NCI-H69 (cell line): ENCODE measurements at places on chromosomes 2 and 18.

GRCh38 chr2:29561181-29561580 is 360.2 kb downstream of the ALK start:
- peak; percentile 9 for DNase-seq

DNA sequence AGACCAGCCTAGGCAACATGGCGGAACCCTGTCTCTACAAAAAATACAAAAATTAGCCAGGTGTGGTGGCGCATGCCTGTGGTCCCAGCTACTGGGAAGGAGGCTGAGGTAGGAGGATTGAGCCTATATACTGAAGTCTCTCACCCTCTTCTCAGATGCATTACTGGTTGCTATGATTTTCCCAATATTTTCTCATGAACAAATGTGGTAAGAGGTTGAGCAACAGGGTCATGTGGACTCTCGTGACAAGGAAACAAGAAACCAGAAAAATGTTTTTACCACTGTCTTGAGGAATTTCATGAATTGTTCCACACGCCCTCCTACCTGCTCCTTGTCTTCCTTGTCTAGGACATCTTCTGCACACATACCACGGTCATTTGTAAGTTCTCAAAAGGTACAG is 12.4 kb downstream of the LMAN2L start:
- DNase-seq: no peak

GRCh38 chr2:179057737-179058136 is 7.8 kb upstream of the CCDC141 start:
- DNase-seq: peak; percentile 21

DNA sequence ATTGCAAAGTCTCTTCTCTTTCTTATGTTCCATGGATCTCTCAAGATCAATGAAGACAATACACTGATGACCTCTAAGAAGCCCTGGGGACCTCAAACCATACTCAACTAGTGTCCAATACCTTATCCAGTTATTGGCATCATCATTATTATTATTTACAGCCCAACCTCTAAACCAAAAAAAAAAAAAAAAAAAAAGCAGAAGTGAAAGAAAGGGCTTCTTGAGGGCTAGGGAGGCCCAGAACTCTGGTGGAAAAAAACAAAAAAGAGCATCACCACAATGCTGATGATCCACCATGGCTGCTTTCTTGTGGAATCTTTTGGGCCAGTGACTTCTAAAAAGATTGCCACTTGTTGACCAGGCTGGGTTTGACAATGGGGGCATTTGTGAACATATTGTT is 324.9 kb downstream of the LPIN1 start:
- DNase-seq: no peak

GRCh38 chr18:1267021-1267420 is 362.4 kb downstream of the ADCYAP1 start:
- DNase-seq: no peak

DNA sequence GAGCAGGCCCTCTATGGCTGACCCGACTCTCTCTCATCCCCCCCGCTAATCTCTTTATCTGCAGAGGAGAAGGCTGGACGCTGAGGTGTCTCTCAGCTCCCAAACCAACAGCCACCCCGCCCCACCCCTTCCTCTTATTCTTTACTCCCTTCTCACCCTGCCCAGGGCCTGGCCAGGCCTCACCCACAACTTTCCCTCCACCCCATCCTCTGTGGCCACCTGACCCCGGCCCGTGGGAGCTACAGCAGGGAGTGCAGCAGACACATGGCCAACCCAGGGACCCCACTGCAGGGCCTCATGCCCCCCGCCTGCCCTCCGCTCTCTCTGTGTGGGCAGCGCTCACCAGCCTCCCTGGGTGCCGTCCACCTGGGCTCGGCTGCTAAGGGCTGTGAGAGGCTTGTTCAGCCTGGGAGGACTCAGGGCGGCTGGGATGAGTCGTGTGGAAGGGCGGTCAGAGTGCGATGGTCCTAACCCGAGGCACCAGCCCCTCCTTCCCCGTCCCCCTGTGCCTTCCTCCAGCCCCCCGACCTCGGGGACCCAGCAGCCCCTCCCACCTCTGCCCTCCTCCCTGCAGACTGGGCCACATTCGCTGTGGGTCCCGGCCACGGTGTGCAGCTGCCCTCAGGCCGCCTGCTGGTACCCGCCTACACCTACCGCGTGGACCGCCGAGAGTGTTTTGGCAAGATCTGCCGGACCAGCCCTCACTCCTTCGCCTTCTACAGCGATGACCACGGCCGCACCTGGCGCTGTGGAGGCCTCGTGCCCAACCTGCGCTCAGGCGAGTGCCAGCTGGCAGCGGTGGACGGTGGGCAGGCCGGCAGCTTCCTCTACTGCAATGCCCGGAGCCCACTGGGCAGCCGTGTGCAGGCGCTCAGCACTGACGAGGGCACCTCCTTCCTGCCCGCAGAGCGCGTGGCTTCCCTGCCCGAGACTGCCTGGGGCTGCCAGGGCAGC is 6.8 kb downstream of the NEU4 start:
- DNase-seq: no peak

- DNase-seq: no peak
These were observed 83.0 kb downstream of the UBR3 start for GRCh38 chr2:169910109-169910799.

GRCh38 chr2:18384242-18384641 is 176.2 kb downstream of the RDH14 start:
- DNase-seq: no peak

DNA sequence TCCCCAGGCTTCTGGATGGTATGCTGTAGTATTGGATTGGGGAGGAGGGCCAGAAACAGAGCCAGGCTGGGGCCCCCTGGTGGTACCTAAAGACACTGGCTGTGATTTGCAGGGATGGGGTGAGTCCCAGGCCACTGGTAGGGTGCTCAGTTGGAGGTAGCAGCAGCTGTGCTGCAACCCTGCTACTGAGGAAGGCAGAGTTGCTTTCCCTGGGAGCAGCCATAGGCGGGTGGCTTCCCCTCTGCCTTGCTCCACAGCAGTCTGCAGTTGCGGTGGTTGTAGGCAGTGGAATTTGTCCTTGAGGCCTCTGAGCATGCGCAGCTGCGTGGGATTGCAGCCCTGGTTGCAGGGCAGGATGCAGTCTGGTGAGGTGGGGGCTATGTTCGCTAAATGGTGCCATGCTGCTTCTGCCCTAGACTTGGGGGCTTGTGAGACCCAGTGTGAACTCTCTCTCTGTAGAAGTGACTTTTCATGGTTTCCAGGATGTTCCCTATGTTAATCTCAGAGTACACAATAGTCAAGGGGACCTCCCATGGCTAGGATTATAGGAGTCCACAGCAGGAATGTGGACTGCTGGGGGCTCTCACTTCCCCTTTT is 443.5 kb downstream of the XIRP2 start:
- DNase-seq: no peak

DNA sequence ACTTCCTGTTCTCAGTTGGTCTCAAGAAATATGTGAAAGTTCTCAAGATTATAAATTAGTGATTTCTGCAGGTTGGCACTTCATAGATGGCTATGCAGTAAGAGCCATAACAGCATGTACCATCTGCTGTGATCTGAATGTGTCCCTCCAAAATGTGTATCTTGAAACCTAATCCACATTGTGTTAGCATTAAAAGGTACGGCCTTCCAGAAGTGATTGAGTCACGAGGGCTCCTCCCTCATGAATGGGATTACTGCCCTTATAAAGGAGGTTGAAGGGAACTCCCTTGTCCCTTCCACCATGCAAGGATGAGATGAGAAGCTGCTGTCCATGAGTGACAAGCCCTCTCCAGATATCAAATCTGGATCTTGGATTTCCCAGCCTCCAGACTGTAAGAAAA is 45.0 kb downstream of the METTL4 start:
- DNase-seq: peak; percentile 92

DNA sequence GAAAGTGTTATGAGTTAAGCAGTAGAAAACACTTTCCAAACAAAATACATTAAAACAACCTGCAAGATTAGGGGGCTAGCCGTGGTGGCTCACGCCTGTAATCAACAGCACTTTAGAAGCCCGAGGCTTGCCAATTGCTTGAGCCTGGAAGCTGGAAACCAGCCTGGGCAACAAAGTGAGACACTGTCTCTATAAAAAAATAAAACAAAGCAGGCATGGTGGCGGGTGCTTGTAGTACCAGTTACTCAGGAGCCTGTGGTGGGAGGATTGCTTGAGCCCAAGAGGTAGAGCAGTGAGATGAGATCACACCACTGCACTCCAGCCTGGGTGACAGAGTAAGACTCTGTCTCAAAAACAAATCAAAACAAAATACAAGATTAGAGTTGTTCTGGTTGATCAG is 208.3 kb downstream of the ERBB4 start:
- peak; percentile 47 for DNase-seq

GRCh38 chr2:132374961-132375360 is 41.6 kb upstream of the GPR39 start:
- DNase-seq: no peak

DNA sequence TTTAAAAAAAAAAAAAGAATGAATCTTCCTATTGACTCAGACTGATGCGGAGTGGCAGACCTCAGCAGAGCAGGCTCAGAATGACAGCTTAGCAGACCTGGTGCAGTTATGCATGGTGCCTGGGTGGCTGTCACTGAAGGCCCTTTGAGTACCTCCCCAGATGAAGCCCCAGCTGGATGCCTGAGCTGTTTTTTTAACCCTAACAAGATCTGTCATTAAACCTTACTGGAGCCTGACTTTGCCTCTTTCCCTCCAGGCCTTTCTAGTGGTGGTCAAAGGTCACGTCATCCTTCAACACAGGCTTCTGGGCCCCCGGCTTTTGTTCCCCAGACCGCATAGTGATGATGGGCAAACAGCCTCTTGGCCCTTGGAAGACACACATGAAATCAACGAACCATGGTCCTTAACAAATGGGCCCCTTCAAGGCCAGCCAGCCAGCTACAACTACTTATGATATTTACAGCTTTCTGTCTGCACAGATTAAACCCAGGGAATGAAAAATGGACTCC is 138.3 kb upstream of the CYP1B1 start:
- DNase-seq: peak; percentile 0

DNA sequence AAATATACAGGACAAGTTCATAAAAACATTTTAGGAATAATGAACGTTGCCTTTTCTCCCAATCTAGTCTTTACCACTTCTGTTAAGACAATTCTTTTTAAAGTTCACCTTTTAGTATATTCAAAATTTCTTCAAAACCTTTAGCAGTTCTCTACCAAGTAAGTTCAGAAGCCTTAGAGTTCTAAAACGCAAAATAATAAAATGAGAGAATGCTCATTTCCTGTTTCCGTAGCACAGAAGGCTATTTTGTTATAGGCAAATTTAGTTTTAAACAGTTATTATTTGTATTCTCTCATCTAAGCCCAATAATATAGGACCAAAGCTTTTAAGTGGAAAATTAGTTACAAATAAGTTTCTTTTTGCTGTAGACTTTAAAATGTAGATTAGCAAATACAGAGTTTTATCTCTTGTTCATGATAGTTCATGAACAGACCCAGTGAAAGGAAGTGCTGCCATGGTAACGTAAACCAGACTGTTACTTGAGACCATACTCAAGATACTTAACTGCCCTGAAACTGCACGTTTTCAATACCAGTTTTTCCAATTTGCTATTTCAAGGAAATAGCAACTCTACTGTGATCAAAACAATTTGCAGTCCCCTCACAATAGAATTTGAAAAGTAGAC is 173.1 kb upstream of the STON1 start:
- DNase-seq: peak; percentile 2

- DNase-seq: no peak
These were observed 199.2 kb downstream of the TGIF1 start for GRCh38 chr18:3649135-3649632.

DNA sequence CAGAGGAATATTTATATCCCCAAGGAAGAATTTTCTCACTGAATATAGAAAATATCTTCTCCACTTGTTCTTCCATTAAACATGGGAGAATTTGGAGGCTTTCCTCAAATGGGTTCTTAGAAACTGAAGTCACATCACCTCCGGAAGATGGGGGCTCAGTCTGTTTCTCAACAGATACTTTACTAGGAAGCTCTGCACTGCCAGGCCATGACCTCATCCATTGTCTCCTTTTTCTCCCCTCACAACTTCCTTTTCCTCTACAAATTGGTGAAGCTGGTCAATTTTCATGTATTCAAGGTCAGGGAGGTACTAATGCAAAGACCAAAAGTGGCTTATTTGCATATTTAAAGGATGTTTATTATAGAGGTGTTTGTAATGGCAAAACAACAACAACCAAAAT is 173.1 kb downstream of the RNF152 start:
- no peak for DNase-seq

GRCh38 chr2:196759378-196759706 is 40.1 kb downstream of the GTF3C3 start:
- no peak for DNase-seq

GRCh38 chr2:98572676-98573075 is 35.6 kb downstream of the COA5 start:
- no peak for DNase-seq

DNA sequence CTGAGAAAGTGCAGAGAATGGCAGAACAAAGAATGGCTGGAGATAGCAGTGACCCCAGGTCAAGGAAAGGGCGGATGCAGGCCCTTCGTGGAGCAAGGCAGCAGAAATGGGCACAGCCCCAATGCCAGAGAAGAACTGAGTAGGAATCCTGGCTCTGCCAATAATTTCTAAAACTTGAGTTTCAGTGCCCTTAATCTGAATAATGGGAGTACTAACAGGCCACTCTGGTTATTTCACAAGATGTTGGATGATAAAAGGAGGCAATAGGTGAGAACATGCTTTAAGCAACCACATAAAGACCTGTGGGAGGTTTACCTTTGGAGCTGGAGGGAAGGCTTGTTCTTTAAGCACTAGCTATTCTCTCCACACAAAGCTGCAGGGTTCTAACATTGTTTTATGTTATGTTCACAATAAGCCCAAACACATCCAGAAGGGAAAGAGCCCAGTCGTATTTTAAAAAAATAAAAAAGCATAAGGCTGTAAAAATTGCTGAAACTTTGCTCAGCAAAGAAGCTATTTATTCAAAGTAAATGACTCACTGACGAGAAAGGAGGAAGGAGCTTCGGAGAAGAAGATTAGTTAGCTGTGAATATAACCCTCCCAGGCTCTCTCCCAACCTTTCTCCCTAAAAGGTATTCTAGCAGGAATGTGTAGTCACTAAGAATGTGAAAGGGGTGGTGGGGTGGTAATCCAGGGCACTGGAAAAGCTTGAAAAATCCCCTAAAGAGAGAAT is 470.2 kb downstream of the TXNL1 start:
- DNase-seq: no peak
